Peyer's patch (tissue), 4 donors: ENCODE measurements at places on chromosomes 6 and 20. TPM values are rescaled to one million over a fixed set of nuclear protein-coding genes. Genes with fewer than 3 reads are reported as not detected.
A peak's percentile ranks its signal among the peaks of the same experiment; 100 is the strongest.

Gene RCAN2
- 7.0 TPM for total RNA-seq

Gene RSPO3
- 10.7 TPM for total RNA-seq

Gene PLEKHG1
- total RNA-seq = 76.1 TPM

Gene EDN1
- total RNA-seq = 19.0 TPM

Gene VIP
- 5.8 TPM for total RNA-seq

Gene PLCG1
- total RNA-seq = 223 TPM

Gene ZSCAN23
- 0.57 TPM for total RNA-seq

Gene NMBR
- not detected for total RNA-seq

Gene EFCAB8
- not detected for total RNA-seq

Gene C6orf118
- not detected for total RNA-seq

DNA sequence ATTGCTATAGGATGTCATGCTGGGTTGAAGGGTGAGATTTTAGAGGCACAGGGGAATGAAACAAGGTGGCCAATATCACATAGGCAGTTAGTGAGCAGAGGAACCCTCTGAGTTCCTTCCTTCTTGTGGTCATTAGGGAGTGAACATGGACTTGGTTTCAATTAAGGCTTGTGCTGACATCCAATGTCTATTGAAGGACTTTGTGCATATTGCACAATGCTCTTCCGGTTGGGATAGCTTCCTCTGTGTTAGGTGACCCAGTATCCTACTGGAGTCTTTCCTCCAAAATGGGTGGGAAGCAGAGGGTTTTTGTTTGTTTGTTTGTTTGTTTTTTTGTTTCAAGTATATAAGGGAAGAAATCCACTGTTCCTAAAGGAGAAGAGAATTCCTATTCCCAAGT lies 98.5 kb downstream of the HDGFL1 start:
- DNase-seq = no peak

DNA sequence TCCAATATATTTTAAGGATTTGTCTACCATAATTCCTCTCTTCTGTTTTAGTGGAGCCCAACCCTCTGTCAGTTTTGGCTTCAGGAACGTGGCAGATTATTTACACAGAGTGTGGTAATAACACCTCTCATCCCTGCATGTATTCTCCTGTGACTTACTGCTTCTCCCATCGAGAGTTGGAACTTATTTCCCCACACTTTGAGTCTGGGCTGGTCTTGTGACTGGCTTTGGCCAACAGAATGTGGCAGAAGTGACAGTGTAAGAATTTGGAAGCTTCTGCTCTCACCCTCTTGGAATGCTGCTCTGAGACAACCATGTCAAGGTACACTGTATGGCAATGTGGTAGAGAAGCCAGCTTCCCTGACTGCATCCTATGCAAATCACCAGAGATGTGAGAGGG lies 407.7 kb downstream of the EPM2A start:
- DNase-seq = no peak

GRCh38 chr6:1385129-1386037 lies 4.0 kb upstream of the FOXF2 start:
- DNase-seq = no peak

DNA sequence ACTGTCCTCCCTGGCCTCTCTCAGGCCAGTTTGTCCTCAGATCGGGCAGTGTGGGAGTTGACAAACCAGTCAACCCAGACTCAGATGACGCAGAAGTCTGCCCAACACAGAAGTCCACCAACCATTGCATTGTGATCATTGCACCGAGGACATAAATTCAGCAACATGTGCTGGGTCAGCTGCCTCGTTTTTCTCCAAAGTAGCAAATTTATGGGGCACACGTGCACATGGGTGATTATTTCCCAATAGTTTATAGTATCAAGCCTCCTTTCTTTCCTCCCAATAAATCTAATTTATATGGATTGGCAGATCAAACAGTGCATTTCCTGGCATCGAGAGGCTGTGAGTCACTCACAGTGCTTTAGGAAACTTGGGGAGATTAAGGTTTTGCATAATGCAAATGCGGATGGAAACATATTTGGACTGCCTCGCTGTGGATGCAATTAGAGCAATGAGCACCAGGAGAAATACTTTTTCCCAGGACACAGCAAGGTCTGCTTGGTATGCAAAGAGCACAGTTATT lies 413.7 kb upstream of the SULF2 start:
- DNase-seq = no peak

DNA sequence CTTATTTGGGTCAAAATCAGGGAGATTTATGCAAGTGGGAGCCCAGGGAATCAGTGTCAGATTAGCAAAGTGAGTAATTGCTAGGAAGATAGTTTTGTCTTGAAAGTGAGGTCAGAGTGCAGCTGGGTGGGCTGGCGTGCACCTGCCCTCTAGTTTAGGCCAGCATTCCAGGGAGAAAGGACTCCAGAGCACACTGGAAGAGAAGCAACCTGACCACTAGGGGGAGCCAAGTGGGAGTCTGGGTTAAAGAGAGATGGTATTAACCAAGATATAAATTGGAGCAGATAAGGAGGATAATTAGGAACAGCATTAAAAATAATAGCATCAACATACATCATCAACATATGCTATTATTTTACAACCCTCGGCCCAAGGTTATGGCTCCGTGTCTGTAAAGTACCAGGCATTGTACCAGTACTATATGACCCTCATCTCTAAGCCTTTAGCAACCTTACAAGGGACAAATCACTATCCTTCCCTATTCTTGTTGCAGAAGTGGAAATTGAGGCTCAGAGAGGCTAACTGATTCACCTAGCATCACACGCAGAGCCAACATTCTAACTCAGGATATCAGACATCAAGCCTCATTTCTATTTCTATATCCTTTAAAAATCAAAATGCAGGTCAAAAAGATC lies 57.8 kb downstream of the SLC2A10 start:
- peak; percentile 67 for DNase-seq

DNA sequence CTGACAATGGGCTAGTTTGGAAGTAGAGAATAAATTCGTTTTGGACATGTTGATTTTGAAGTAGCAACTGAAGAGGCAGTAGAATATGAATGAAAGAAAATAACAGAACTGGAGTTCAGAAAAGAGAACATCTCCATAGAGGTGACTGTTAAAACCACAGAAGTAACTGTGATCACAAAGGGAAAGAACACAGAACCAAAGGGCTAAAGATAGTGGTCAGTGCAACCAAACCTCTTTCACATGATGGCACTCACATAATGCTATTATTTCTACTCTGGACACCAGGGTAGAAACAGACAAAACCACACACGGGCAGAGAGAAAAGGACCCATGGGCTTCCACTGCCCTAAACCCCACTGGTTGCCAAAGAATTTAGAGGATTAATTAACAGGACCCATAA lies 58.5 kb downstream of the CDK19 start:
- no peak for DNase-seq

DNA sequence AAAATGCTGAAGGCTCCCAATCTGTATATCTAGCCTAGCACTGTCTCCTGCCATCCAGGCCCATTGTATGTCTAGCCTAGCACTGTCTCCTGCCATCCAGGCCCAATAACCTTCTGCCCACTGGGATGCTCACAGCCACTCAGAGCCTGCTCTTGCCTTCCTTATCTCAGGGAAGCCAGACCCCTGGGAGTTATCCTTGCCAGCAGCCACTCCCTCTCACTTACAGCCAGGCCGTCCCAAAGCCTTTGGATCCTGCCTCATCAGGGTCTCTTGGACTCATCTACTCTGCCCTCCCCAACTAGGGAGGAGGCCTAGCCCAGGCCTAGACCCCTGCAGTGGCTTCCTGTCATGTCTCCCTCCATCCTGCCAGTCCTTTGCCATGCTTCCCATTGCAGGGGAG lies 37.3 kb downstream of the KIF3B start:
- DNase-seq = no peak

- DNase-seq = no peak
These were observed 282.3 kb downstream of the CDH4 start for GRCh38 chr20:61534346-61534745.

DNA sequence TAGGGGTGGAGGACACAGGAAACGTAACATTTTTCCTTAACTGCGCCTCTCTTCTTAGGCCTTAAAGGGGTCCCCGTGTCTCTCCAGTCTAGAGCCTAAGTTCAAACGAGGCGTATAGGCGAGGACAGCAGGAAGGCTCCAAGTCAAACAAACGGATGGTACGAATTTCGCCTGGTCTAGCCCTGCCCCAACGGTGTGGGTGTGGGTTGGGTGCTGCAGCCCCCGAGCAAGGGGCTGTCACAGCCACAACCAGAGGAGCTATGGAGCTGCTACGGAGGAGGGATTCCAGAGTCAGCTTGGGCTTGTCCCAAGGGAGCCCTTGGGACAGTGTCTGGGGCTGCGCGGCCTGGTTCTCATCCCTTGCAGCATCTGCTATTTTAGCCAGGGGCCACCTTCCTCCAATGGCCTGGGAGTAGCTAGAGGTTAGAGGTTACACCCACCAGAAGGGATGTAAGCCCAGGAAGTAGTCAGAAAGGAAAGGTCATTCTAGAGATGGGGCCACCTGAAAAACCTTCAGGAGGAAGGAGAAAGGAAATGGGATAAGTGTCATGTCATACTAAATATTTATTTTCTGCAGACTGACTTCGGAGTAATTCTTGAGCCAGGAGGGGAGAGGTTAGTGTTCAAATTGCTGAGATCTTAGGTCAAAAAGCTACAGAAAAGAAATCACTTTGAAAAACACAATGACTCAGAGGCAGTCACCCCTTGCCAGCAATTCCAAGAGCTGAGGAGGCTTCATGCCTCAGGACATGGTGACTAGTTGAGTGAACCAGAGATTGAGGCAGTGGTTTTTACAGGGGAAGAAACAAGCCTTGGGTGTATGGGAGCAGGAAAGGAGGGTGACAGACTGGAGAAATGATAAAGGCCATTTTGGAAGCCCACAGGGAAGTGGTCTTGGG lies 21.7 kb downstream of the VPS52 start:
- no peak for DNase-seq

GRCh38 chr20:3919352-3919751 lies 30.2 kb downstream of the PANK2 start:
- no peak for DNase-seq

DNA sequence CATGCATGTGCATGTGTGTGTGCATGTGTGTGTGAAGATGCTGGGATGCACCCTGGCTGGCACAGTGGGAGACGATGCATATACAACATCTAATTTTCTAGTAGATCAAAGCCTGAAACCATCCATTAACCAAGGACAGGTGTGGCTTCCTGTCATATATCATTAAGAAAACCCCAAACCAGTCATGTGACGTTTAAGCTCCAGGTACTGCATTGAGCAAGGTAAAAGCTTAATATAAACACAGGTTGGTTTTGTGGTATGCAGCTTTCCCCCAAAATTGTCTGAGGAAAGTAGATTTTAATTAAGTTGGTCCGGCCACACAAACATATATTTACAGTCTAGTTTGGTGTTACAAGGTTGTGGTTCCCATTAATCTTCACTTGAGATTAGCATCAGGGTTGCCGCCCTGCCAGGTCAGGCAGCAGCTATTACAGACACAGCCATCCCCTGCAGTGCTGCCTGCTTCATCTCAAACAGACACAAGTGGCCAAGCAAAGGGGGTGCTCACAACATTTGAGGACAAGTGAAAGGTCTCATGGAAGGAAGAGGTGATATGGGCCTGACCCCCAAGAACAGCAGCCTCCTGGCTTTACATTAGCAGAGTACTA lies 48.6 kb upstream of the NAA20 start:
- DNase-seq = no peak

DNA sequence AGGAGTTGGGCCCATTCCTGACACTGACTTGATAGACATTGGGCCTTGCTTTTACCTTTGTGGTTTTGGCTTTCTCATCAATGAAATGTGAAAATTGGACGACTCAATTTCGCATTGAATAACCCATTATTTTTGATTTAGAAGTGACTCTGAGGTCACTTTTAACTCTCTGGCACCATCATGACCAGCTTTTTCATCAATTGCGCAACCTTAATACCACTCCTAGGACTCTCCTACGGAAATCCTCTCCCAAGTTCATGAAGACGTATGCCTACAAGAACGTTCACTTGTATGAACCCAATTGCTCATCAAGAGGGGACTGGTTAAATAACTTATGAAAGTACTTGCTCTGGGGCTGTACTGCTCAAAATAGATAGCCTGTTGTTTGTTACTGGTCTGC lies 86.7 kb upstream of the CHD6 start:
- DNase-seq = no peak

DNA sequence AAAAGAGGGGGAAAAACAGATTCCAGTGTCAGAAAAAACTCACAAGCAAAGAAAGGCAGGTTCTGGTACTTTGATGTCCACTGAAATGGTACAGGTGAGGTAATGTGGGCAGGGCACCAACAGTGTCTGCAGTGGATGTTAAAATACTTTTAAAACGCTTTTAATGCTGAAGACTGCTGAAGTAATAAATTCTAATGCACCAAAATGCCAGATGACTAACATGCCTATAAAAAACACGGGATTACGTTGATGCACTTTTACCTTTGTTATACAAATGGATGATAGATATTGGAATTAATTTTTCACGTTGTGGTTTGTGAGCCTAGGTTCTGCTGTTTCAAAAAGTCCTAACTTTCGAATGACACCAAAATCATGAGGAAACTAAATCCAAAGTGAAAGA lies 83.3 kb downstream of the TINAG start:
- DNase-seq = no peak

- DNase-seq = peak; percentile 51
These were observed 1.2 kb downstream of the SLC2A4RG start for GRCh38 chr20:63740627-63741353.

GRCh38 chr6:33192671-33193602 lies 670 bp upstream of the COL11A2 start:
- no peak for DNase-seq

GRCh38 chr20:2799271-2799670 lies 1.2 kb downstream of the CPXM1 start:
- DNase-seq = no peak
